ENCODE measurements at places on chromosomes 12 and 14. TPM values are rescaled to one million over a fixed set of nuclear protein-coding genes. Genes with fewer than 3 reads are reported as not detected.

KCNH5 gene
- not detected for total RNA-seq

DNA sequence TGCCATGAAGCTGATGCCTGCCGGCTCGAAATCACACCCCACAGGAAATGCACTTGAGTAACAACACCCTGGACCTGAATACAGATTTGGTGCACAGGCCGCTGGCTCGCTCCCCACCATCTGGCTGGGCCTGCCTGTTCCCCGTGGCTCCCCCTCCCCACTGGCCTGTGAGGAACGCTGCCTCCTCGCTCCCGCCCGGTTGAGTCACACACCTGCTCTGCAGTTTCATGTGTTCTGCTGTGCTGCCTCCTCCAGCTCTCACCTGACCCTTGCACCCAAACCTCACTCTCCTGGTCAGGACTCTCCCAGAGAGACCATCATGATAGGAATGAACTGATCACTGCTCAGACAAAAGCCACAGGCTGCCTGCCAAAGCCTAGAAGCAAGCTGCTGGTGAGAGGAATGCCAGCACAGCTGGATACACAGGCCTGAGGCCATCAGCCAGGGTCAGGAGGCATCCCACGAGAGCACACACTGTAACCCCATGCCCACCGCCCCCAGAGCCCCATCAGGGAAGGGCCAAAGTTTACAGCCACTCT, 3.8 kb upstream of the SIVA1 start:
- peak; percentile 88 for DNase-seq

- DNase-seq = no peak
Measured at GRCh38 chr12:107660235-107660634, 25.4 kb upstream of the PWP1 start.

ANO2 gene
- total RNA-seq = 5.7 TPM

DNA sequence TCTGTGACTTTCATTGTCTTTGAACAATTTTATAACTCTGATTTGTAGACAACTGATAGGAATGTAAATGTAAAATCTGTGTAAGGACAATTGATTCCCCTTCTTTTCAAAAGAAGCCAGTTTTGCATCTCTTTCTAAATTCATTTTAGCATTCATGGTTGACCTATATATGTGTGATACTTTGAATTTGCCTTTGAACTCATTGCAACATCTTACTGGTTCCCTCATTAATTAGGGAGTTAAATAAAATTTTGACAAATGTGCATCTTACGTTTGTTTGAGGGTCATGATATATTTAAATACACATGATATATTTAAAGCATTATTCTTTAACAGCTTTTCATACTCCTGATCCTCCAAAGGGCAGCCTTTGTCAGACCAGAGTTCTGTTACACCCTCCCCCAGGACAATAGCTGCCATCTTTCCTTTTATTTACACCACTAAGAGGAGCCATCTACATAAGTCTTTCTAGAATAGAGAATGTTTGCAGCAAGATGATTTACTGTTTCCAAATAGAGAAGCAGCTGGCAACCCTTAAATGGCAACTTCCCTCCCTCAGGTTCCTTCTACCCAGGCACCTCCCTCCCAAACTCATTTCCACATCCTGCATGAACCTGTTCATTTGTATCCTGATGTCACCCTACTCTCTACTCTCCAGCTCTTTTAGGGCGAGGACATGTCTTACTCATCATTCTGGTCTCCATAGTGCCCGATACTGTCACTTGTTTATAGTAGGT, 40.2 kb upstream of the APPL2 start:
- DNase-seq = no peak

GRCh38 chr12:104376650-104377513, 73.3 kb downstream of the EID3 start:
- DNase-seq = no peak

SPIC gene
- not detected for total RNA-seq

COQ5 gene
- total RNA-seq = 33.1 TPM

P2RX7 gene
- total RNA-seq = 0.17 TPM

TPH2 gene
- not detected for total RNA-seq

GRCh38 chr14:76765461-76765931, 4.2 kb downstream of the VASH1 start:
- DNase-seq = no peak

- no peak for DNase-seq
Measured at GRCh38 chr14:98947911-98948595, 323.9 kb downstream of the BCL11B start.

OR6C2 gene
- total RNA-seq = not detected

- no peak for DNase-seq
Measured at GRCh38 chr12:95836185-95836609, 22.6 kb upstream of the SNRPF start.

KRT71 gene
- total RNA-seq = not detected
